ENCODE measurements at places on chromosomes 7 and 10.

- no peak for DNase-seq
These were observed 75.9 kb downstream of the ADARB2 start for GRCh38 chr10:1661416-1661815.

DNA sequence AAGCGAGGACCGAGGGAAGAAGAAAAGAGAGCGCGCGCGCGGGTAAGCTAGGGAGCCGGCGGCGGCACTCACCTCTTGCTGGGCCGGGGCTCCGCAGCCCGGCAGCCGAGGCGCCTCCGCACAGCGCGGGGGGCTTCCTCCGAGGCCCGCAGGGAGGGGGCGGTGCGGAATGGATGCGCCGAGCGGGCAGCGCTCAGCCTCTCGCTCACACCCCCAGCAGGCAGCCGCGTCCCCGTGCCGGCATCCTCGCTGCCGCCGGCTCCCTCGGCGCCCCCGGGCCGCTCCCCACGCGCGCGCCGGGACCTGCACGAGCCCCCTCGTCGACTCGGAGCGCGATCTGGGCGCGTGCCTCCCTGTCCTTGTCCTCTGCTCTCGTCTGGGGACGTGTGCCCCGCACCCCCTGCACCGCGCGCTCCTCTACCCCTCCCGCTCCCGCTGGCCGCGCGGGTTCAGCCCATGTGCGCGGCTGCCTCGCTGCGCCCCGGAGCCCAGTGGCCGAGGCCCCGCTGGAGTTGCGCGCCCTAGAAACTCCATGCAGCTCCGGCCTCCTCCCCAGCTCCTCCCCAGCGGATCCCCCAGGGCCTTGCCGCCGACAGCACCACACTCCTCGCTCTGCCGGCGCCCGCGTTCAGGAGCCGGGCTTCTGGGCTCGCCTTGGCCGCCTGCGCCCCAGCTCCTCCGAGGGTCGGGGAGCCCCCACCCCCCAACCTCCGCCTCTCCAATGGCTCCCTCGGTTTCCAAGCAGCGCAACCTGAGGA lies 75.3 kb downstream of the CALN1 start:
- no peak for DNase-seq

DNA sequence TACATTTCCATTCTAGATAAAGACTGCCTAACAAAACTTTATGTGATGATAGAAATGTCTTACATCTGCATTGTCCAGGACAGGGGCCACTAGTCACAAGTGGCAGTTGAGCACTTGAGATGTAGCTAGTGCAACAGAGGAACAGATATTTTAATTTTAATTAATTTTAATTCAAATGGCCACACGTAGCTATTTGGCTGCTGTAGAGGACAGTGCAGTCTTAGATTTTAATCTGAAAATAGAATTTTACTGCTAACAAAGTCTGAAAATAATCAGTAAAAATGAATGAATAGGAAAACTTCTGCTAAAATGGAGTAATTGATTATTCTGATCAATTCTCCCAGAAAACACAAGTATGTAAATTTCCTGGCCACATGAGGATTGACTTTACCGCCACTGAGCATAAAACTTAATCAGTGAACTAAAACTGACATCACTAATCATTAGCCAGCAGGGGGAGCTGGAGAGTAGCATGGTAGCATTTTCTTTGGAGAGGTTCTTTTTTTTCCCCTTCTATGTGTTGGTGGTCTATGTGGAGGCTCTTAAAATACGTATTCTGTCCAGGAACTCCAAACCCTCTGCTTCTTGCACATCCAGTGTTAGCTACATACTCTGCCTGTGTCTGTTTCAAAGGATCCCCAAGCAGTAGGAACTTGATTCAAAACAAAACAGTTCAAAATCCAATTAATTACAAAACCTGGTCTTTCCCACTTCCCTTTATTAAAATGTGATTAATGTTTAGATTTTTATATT lies 52.1 kb downstream of the TSPAN12 start:
- no peak for DNase-seq

GRCh38 chr7:13115157-13115772 lies 427.8 kb downstream of the ARL4A start:
- no peak for DNase-seq

- no peak for DNase-seq
These were observed 47.6 kb downstream of the SMURF1 start for GRCh38 chr7:99096124-99096887.

DNA sequence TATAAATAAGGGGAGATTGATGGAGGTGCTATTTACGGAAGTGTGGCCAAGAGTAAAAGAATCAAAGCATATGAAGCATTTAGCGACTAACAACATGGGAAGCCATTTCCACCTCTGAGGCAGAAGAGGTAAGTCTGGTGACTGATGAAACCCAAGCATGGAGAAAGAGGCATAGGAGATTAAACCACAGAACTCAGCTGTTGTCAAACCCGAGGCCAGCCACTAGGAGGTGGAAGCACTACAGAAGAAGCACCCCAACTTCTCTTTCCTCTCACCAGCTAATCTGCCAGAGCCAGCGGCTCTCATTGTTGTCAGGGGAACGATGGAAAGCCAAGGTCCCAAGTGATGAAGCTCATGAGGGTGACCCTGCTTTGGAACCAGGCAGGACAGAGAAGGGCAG lies 19.6 kb upstream of the CNTNAP2 start:
- no peak for DNase-seq

DNA sequence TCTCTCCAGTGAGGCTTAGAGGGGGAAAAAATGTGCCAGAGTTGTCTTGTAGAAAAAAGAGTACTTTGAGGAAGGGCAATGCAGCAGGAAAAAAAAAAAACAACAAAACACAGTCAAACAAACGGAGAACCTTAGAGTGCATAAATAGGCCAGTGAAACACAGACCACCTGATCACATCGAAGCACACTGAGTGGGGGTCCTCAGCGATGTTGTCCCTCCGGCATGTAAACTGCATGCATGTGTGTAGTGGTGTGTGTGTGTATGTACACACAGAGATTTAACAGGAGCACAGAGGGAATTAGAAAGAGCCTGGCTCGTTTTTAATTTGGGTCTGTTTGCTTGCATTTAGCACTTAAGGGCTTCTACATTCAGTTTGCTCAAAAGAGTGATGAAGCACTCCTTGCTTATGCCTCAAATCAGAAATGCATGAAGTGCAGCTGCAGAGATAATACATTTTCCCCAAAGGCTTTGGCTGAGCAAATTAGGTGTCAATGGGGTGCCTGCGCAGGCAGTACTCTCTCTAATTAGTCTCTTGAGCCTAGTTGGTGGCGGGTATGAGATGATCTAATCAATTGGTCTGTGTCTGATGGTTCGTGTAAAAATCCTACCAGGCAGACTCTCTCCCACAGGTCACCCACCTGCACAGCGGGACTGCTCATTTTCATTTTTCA lies 62.7 kb upstream of the FZD1 start:
- DNase-seq, result no peak

GRCh38 chr10:100522107-100522801 lies 2.6 kb upstream of the SEC31B start:
- no peak for DNase-seq

- no peak for DNase-seq
These were observed 55.5 kb upstream of the STARD3NL start for GRCh38 chr7:38122501-38122900.

GRCh38 chr10:95756041-95756761 lies at the start of gene ENTPD1:
ENTPD1 (plus strand) TSS chr10:95756163; CDS start chr10:95756240, 77 bp downstream.
- no peak for DNase-seq

GRCh38 chr7:51315393-51316261 lies 982 bp downstream of the COBL start:
- no peak for DNase-seq

DNA sequence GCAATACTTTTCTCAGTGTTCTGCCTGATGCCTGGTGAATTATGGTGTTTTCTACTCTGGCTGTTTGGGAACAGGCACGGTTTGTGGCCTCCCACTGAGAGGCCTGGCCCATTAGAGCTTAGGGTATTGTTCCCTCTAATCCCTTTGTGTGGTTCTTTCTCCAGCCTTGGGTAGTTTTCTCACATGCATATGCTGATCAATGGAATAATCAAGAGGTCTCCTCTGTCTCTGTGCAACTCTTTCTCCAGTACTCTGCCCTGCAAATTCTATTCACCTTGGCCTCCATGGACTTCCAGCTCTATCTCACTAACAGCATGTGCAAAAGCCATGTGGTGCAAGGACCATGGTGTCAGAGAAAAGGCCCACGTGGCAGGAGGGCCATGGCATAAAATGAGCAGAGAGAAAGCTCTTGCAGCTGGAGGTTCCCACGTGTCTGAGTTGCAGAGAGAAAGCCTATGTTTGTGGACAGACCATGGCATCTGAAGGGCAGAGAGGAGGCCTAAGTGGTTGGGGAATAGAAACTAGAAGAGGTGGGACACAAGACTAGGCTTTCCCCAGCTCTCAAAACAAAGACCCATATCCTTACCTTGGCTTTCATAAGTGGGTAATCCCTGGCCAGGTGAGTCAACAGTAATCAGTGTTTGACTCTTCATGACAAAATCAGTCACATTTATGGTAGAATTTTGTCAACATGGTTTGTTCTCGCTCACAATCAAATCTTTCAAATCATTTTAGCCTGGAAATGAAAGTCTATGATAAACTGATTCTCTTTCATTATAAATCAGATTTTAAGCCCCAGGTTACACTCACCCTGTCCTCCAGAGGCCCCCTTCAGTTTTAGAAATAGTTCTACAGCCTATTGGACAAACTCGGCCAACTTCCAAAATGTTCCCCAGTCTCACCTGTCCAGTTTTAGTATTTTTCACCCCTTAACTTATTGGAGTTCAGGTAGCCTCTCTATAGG lies 17.3 kb downstream of the OPALIN start:
- no peak for DNase-seq

DNA sequence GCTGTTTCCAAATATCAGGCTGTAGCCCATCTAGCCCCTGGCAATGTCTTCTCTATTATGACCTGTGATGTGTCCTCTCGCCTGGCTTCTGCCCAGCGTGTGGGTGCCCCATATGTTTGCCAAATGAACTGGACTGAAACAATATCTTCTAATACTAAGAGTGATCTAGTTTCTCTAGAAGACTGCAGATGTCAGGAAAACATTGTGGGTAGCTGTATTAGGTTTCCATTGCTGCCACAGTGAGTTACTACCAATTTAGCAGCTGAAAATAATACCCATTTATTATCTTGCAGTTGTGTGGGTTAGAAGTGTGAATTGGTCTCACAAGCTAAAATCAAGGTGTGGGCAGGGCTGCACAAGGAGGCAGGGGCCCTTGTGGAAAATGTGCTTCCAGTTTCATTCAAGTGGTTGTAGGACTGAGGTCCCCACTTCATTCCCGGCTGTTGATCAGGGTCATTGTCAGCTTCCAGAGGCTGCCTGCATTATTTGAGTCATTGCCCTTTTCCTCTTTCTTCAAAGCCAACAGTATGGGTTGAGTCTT lies 202.8 kb upstream of the BMPER start:
- DNase-seq, result no peak

- no peak for DNase-seq
These were observed 14.6 kb downstream of the IFIT3 start for GRCh38 chr10:89342206-89342958.

DNA sequence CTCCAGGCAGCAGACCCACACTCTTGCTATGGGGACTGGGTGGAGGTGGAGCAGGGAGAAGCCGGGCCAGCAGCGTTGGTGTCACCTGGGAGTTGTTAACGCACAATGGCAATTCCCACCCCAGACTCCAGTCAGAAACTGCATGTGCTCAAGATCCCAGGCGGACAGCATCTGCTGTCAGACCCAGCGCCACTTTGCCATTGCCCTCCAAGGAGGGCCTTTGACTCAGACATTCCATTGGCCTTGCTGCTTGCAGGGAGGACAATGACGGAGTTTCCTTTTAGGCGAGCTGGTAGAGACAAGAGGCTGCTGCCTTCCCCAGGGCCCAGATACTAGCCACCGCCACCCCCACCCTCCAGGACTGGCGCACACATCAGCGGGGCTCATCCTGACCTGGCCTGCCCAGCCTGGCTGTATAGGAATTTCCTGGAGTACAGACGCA lies 34.5 kb downstream of the ZNF775 start:
- DNase-seq, result no peak

DNA sequence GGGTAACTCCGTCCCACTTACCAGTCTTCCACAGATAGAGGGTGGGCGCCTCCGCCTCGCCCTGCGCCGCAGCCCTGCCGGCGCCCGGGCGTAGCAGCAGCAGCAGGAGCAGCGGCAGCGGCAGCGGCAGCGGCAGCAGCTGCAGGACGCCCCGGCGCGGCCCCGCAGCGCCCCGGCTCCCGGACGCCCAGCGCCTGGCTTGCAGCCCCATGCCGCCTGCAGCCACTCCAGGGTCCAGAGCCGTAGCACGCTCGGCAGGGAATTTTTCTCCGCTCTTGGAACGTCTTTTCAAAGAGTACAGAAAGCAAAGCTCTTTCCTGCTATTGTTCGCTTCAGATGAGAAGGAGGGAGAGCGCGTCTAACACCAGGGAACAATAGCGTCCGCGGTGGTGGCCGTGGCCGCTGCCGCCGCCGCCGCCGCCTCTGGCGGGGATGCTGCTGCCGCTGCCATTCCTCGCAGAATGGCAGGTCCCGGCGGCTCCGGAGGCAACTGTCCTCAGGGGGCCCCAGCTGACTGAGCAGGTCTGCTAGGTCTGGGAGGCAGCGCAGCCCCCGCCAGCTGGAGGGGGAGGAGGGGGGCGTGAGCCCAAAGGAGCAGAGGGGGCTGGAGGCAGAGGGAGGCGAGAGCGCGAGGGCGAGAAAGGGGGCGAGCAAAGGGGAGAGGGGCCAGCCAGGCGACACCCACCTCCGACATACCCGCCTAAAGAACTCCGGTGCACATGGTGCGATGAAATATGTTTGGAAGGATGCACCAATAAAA lies at the start of gene THSD7A:
Gene THSD7A (minus strand): TSS at position 463 of the 760 bp plus-strand sequence. CDS start 252 bp downstream, at position 211.
- peak; percentile 84 for DNase-seq

- DNase-seq, result no peak
These were observed 25.8 kb upstream of the SH2B2 start for GRCh38 chr7:102260856-102261255.

Data from spleen (tissue), 13 donors.